ENCODE measurements at places on chromosomes 1 and 21.
A peak's percentile ranks its signal among the peaks of the same experiment; 100 is the strongest.

DNA sequence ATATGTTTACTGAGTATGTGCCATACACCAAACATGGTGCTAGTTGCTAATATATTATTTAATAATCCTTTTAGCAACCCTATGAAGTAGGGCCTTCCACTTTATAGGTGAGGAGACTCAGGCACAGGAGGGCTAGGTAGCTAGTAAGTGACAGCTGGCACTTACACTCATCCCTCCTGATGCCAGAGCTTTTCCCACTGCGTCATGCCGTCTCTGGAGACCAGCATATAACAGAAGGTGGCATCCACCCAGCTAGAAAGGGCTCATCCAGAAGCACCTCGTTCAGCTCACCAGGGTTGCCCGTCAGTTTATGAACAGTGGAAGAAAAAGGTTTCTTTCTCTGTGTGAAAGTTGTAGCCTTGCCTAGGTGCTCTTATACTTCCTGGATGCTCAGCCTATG, 108.9 kb downstream of the NOS1AP start:
- no peak for DNase-seq

GRCh38 chr21:28136656-28137255, 855.9 kb downstream of the LTN1 start:
- no peak for DNase-seq

- no peak for DNase-seq
Measured at GRCh38 chr1:53821380-53821779, 16.7 kb downstream of the NDC1 start.

GRCh38 chr1:68010543-68010942, 39.9 kb downstream of the DIRAS3 start:
- DNase-seq, result no peak

DNA sequence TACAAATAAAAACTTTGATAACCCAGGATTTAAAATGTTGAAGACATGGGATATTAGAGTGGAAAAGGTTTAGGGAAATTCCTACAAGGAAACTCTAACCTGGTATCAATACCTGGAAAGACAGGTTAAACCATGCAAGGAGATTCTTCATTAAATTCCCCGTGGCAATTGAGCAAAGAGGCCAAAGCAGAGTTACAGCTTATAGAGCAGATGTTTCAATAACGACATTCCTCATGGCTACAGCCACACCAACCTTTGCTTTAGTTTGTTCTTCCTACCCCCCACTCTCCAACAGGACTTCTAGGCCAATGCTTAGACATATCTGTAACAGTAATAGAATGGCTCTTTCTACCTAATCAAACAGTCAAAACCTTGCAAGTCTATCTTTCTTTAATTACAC, 271.3 kb downstream of the COL11A1 start:
- no peak for DNase-seq

DNA sequence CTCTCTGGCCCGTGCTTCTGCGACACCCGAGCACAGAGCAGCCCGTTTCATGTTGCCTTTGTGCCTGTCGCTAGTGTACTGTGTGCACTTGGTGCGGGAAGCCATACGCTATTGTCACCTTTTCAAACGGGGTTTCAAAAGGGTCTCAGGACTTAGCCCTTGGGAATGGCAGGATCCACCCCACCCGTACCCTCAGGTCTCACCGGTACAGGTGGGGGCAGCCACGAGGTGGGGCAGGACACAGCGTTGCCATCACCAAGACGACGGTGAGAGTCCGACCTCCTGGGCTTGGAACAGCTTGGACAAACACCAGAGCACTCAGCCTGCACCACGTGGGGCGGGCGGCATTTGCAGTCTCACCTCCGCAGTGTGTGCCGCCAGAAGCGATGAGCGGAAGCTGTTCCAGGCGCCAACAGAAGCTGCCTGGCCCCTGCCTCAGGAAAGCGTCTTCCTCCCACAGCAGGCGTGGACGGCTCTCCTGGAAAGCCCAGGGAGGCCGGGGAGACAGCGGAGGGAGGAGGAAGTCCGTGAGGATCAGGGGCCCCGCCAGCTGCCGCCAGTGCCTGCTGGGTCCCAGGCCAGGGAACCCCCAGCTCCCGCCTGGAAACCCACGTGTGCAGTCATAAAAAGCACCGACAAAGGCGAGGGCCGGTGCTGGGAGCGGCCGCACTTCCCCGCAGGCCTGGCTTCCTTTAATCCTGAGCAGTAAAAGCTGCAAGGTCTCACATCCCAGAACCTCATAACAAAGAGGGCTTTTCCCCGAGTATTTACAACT, 131.3 kb upstream of the ARHGEF16 start:
- DNase-seq, result no peak

DNA sequence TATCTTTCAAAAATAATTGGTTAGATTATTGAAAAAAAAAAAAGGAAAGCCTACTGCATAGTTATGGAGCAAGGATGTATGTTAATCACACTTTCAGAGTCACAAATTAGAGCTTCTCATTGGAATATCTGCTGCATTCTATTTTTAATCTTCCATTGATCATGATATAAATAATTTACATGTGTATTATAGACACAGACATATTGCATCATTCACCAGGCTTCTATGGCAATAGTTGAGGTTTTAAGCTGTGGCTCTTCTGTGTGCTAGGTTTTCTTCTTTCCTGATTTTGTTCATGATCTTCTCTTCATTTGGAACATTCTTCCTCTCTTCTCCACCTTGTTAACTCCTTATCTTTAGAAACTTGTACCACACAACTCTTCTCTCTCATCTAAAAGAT, 123.2 kb upstream of the HMCN1 start:
- no peak for DNase-seq

GRCh38 chr1:115060501-115060900, 28.8 kb downstream of the TSPAN2 start:
- DNase-seq, result no peak

DNA sequence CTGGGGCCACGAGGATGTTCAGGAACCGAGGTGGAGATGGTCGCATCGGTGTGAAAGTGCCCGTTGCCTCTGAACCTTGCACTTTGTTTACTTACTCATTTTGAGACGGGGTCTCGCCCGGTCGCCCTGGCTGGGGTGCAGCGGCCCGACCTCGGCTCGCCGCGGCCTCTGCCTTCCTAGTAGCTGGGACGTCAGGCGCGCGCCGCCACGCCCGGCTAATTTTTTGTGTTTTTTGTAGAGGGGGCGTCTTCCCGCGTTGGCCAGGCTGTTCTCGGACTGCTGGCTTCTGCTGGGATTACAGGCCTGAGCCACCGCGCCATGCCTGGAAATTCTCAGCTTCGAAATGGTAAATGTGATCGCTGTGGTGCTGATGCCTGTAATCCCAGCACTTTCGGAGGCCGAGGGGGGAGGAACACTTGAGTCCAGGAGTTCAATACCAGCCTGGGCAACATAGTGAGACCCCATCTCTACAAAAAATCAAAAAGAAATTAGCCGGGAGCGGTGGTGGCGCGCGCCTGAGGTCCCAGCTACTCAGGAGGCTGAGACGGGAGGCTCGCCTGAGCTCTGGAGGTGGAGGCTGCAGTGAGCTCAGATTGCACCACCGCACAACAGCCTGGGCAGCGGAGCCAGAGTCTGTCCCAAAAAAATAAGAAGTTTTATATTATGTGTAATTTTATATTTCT, 684 bp upstream of the MRPL20 start:
- peak; percentile 37 for DNase-seq
